ENCODE measurements at places on chromosomes 3 and 15. TPM values are rescaled to one million over a fixed set of nuclear protein-coding genes. Genes with fewer than 3 reads are reported as not detected.

Gene TCTA
- 21.7 TPM for total RNA-seq

Gene PEAK1
- 27.6 TPM for total RNA-seq

Gene PCLAF
- 7.7 TPM for total RNA-seq

Gene OXTR
- total RNA-seq, result 0.96 TPM

Gene SI
- total RNA-seq, result not detected

DNA sequence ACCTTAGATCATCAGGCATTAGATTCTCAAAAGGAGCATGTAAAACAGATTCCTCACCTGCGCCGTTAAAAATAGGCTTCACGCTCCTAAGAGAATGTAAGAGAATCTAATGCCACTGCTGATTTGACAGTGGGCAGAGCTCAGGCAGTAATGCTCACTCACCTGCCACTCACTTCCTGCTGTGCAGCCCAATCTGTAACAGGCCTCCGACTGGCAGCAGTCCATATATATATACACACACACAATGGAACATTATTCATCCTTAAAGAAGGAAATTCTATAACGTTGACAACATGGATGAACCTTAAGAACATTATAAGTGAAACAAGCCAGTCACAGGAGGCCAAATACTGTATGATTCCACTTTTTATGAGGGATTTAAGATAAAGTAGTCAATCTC lies 24.5 kb downstream of the ZNF148 start:
- no peak for DNase-seq

GRCh38 chr15:74208901-74209559 lies 6.4 kb upstream of the STRA6 start:
- no peak for DNase-seq

- DNase-seq, result peak; percentile 62
Measured at GRCh38 chr3:48013288-48013980, 2.8 kb downstream of the MAP4 start.

DNA sequence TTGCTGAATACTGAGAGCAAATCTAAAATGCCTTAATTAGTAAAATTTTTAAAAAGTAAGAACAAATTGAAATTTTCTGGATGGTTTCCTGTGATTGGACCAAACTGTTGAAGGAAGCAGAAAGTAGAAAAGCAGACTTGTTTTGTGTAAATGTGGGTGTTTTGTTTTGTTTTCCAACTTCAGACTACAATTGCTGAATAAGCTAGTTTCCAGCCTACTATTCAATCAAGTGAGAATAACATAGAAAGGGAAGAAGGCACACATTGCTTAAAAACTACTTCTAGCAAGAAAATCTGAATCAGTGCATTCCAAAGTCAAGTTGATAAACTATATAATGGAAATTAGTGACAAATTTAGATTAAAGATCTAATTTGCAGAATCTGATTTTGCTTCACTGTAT lies 519.3 kb downstream of the NLGN1 start:
- DNase-seq, result no peak

DNA sequence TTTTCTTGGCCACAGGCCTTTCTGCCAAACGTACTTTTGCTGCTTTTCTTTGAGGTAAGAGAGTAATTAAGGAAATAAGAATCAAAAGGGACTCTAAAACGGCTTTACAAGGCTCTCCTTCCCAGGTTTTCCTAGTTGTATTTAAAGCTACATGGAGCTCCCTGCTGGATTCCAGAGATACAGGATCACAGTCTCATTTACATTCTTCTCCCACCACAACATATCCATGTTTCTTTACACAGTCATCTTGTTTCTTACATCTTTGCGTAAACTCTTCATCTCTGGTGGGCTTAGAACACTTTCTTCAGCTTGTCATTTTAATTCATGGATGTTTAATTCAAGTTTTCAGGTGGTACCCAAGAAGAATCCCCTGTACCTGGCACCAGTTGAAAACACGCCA lies 117.6 kb upstream of the BFSP2 start:
- no peak for DNase-seq

GRCh38 chr3:65128346-65128745 lies 440.5 kb upstream of the ADAMTS9 start:
- DNase-seq, result peak; percentile 76

DNA sequence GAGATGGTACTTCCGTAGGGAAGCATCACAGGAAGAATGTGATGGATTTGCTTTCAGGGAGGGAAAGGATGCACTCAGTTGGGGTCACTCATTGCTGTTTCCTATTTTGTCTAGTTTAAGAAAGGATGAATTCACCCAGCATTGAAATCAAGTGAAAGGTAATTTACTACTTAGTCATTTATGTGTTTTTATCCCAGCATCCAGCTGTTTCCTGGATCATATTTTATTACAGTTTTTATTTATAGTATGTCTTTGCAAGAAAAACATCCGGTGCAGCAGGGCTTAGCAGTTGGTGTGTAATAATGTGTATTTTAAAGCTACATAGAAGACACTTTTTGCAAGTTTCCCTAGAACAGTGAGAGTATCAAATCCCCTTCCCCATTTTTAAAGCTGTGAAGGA lies 37.4 kb upstream of the GOLGA8B start:
- DNase-seq, result no peak

DNA sequence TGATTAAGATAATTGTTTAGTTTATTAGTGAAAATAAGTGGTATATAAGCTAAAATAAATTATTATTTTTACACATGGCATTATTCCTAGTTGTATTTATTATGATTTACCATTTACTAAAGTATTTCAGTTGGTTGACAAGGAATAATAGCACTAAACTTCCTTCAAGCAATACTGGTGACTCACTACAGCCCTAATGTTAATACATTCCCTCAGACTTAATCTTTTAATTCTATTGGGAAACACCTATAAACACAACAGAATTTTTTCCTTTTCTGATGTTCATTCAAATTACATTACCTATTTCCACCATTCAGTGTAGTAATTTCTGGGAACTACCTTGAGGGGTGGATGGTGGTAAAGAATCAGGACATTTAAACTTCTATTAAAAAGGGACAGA lies 264.0 kb downstream of the TIGIT start:
- peak; percentile 36 for DNase-seq

- no peak for DNase-seq
Measured at GRCh38 chr3:139827833-139828232, 107.2 kb upstream of the CLSTN2 start.

GRCh38 chr3:153889905-153890334 lies 231.3 kb upstream of the ARHGEF26 start:
- DNase-seq, result no peak

DNA sequence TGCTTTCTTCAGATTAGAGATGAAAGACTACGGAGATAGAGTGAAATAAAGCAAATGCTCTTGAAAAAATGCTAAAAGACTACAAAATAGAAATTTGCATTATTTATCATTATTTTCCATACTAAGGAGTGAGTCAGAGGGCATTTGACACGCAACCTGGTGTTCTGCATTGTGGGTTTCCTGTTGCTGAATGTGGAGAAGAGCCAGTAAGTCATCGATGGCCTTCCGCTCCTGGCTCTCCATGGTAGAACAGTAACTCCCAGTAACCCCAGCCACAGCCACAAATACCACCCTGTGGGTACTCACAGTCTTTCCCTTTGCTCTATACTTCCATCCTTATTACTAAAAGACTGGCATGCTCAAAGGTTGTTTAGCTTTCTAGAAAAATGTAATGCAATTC lies 61.5 kb downstream of the CGGBP1 start:
- DNase-seq, result no peak

DNA sequence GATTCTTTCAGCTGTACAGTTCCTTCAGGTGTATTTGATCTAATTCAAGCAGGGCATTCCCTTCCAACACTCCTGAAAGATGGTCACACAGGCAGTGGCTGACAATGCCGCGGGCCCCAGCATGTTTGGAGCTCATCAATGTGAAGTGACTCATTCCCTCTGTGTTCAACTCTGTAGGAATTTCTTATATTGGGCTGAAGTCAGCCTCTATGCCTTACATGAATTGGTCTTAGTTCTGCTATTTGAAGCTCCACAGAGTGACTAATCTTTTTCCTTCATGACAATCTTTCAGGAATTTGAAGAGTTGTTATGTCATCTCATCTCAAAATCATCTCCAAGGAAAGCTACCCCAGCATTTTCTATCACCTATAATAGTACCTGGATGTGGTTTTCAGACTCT lies 142.5 kb upstream of the C2CD4B start:
- DNase-seq, result peak; percentile 89

GRCh38 chr3:82085851-82086475 lies 324.5 kb upstream of the GBE1 start:
- no peak for DNase-seq

GRCh38 chr3:33834096-33834453 lies 35.6 kb downstream of the PDCD6IP start:
- no peak for DNase-seq

DNA sequence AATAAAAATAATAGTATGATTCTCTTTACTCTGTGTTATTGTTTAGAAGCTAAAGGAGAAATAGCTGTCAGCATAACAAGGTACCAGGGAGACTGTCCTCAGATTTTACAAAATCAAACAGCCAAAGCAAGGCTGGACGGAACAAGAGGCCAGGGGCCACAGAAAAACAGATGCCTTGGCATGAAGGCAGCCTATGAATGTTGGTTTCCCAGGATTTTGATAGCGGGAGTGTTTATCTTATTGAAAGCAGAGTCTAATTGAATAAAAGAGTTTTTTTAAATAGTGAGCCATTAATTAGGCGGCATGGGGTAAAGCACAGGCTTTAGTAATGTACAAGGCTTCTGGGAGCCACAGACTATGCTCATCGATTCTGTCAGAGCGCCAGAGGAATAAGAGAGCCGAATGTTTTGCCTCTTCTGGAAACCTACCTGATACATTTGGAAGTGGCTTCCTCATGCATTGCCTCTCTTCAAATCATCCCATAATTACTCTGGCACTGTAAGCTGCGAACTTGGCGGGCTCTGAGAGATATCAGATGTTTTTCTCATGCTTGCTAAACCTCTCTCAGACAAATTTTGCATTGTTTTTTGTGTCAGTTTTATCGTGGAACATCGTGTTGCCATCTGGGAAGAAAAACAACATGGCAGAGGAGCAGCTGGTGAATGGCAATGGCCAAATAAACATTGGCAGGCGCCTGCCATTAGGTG lies 30.4 kb upstream of the TMCO5A start:
- no peak for DNase-seq

GRCh38 chr15:96716075-96716474 lies 385.6 kb downstream of the NR2F2 start:
- no peak for DNase-seq

DNA sequence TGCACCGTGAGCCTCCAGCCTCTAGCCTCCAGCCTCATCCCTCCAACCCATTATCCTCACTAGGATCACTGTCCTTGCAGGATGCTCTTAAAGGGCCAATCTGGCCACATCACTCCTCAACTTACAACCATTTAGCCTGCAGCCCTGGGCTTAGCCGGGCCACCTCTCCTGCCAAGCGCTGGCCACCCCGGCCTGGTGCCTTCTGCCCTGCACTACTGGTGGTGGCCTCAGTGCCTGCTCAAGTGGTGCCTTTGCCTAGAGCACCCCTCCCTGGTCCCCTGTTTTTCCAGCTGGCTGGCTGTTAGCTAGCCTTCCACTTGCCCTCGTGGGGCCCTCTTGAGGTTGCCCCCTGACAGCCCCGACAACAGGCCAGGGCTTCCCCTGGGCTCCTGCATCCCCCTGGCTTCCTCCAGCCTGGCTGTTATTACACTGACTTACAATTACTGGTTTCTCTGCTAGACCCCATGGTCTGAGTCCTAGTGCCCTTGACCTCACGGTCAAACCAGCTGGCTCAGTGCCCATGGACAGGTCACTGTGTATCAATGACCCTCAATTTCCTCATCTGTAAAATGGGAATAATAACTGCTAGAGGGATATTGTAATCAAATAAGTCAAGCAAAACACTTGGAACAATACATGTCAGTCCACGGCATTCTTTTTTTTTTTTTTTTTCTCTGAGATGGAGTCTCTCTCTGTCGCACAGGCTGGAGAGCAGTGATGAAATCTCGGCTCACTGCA lies 15.5 kb downstream of the ATP2B2 start:
- DNase-seq, result no peak

- peak; percentile 18 for DNase-seq
Measured at GRCh38 chr15:48177766-48178647, at the start of gene MYEF2. TSS of gene MYEF2 (minus strand) at chr15:48178295. CDS start at chr15:48178237, 58 bp downstream.

- DNase-seq, result no peak
Measured at GRCh38 chr15:31277335-31278060, 49.1 kb upstream of the KLF13 start.

Data from mammary epithelial cell (primary cell).